Endodermal cell (in vitro differentiated cells): ENCODE measurements at places on chromosomes 1 and 21.

GRCh38 chr1:62597281-62597680 lies at the start of gene ANGPTL3:
Gene ANGPTL3, plus strand, starts transcription at chr1:62597520. Its CDS starts 47 bp downstream, at chr1:62597567.
- no peak for DNase-seq

GRCh38 chr1:219791766-219792165 lies 136.6 kb downstream of the SLC30A10 start:
- no peak for DNase-seq

DNA sequence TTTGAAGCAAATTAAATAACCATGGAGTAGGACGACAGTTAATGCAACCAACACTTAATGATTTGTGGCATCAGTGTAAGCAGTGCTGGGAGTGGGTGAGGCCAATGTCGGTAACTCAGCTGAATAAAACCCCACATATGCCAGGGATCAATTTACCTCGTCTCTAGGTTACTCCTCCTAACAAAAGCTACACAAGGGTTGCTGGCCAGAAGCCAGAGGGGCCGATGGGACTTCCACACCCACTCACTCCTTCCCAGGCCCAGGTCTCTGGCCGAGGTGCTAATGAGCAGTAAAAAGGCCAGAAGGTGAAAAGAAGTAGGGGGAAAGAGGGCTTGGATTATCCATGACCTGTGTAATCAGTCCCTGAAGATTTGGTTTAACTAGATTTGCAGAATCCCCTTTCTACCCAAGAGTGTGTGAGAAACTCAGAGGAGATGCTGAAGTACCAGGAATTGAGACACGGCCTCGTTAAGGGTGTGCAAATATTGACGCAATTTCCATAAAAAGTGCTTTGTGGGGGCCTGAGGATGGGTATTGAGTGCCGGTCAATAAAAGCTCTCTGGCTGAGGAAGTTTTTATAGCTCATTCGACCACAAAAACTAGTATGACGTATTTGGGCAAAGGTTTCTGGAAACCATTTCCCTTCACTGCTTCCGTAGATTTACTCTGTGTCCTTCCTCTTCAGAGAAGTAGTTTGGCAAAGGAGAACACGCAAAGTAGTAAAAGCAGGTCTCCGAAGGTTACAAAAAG lies 145.5 kb downstream of the TBX15 start:
- DNase-seq: peak; percentile 76

GRCh38 chr1:67921725-67922489 lies 88.6 kb upstream of the GNG12 start:
- DNase-seq: no peak

- peak; percentile 100 for DNase-seq
Observed at GRCh38 chr1:6962996-6963911, 178.0 kb downstream of the CAMTA1 start.

DNA sequence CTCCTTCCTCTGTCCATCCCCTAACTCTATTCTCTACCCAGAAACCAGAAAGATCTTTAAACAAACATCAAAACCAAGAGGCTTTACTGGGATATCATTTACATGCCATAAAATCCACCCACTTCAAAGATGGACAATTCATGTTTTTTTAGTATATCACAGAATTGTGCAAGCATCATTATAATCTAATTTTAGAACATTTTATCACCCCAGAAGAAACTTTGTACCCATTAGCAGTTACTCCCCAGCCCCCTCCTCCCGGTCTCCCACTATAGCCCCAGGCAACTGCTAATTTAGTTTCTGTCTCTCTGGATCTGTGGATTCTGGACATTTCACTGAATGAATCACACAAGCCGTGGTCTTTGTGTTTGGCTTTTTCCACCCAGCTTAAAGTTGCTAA lies 4.8 kb upstream of the SELENON start:
- no peak for DNase-seq

GRCh38 chr1:154501423-154502065 lies 475 bp upstream of the TDRD10 start:
- peak; percentile 77 for DNase-seq

- no peak for DNase-seq
Observed at GRCh38 chr1:225748529-225748928, 29.1 kb upstream of the SRP9 start.

DNA sequence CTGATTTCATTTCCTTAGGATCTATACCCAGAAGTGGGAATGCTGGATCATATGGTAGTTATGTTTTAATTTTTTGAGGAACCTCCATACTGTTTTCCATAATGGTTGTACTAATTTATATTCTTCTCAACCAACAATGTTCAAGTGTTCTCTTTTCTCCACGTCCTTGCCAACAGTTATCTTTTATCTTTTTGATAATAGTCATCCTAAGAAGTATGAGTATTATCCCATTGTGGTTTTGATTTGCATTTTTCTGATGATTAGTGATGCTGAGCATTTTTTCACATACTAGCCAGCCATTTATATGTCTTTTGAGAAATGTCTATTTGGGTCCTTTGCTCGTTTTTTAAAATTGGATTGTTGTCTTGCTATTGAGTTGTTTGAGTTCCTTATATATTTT lies 38.5 kb downstream of the ABCD3 start:
- no peak for DNase-seq

DNA sequence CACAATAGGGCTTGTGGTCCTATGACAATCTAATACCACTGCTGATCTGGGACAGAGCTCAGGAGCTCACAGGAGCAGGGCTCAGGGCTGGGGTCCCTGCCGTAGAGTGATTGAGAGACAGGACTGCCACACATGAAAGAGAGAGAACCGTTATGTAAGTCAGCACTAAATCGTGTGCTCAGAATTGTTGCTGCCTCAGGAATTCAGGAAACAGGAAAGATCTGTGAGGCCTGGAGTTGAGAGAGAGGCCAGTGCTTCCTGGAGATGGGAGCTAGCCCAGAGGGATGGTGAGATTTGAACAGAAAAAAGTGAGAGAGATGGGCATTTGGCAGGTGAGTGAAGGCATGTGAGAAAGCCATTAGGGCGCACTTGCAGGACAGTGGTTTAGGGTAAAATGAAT lies 17.5 kb upstream of the ACBD6 start:
- DNase-seq: no peak

DNA sequence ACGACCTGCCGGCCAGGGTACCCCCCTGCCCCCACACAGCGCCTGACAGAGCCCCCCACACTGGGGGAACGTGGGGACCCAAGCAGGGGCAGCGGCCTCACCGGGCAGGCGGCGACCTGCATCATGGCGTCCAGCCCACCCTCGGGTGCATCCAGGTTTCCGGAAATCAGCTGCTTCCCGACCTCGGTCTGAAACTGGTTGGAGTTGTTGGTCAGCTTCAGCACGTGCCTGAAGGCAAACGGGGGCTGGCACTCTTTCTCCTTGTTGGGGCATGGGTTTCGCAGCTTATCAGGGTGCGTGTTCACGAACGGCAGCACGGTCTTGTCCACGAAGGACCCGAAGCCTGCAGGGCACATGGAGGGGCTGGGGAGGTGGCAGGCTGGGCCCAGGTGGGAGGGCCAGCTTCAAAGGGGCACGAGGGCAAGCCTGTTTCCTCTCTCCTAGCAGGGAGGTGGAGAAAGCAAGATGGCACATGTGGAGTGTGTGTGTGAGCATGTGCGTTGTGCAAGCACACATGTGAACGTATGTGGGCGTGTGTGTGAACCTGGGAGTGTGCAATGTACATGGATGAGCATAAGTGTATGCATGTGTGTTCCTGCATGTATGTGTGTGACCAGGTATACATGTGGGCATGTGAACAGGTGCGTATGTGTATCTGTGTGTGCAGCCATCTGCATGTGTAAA lies 19.2 kb downstream of the ITGB2 start:
- DNase-seq: no peak

GRCh38 chr1:230919207-230919606 lies 50.9 kb upstream of the C1orf198 start:
- no peak for DNase-seq

- DNase-seq: peak; percentile 92
Observed at GRCh38 chr1:160169553-160170399, 18.4 kb downstream of the ATP1A4 start.

GRCh38 chr1:14142397-14143100 lies 442.6 kb downstream of the PRDM2 start:
- DNase-seq: no peak

DNA sequence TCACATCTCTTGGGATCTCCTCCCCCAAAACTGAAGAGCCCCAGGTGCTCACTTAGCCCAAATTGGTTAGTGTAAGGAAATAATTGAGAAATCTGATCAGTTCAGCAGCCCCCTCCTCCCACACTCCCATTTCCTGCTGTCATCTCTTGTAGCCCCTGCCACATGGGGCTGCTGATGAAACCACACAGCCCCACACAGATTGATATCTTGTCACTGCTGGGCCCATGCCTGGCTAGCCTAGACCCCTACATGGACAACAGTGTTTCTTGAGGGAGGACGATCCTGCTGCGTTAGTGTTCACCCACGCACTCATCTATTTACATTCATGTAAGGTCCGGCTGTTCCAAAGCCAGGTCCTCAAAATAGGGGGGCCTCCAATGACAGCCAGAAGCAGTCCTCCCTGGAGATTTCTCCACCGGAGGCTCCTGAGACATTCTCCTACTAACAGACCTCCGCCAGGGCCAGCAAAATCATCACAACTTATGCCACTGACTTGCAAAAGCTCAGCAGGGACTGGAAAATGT lies 23.9 kb upstream of the RXRG start:
- no peak for DNase-seq
